ENCODE measurements at places on chromosomes 7 and 10.

- no peak for DNase-seq
These were observed 53.6 kb downstream of the COBL start for GRCh38 chr7:51262796-51263531.

- DNase-seq = peak; percentile 68
These were observed 75.5 kb downstream of the MAP3K8 start for GRCh38 chr10:30509508-30509907.

- peak; percentile 74 for DNase-seq
These were observed 287.6 kb upstream of the HGF start for GRCh38 chr7:82057476-82057875.

GRCh38 chr7:71753956-71754664 is 622.2 kb downstream of the GALNT17 start:
- no peak for DNase-seq

GRCh38 chr10:96345222-96345621 is 13.6 kb downstream of the OPALIN start:
- DNase-seq = no peak

DNA sequence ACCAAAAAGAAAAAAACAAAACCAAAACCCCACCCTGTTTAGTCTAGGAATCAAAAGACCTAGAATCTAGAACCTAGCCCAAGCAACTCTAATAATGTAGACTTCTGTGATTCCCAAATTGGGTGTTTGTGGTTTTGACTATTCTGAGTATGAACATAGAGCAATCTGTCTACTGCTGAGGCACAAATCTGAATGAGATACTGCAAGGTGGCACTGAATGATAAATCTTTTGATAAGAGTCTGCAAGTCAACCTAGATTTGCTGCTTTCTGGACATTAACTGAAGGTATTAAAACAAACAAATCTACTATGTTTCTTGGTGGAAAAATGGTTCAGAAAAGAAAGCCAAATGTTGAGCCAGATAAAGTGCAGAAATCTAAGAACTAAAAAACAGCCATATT is 50.6 kb downstream of the IRF5 start:
- no peak for DNase-seq

DNA sequence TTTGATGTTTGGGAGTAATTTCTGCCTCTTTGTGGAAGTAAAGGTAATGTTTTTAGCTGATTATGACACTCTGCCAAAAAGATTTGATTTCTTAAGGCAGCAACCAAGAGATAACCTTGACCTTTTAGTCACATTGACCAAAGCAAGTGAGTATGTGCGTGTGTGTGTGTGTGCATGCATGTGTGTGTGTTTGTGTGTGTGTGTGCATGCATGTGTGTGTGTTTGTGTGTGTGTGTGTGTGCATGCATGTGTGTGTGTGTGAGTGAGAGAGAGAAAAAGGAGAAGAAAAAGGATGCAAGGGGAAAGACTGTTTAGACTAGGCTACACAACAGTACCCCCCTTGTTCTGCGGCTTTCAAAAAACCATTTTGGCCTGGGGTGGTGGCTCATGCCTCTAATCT is 88.1 kb upstream of the NPVF start:
- DNase-seq = no peak
